ENCODE measurements at places on chromosomes 7 and 10. TPM values are rescaled to one million over a fixed set of nuclear protein-coding genes. Genes with fewer than 3 reads are reported as not detected.

DNA sequence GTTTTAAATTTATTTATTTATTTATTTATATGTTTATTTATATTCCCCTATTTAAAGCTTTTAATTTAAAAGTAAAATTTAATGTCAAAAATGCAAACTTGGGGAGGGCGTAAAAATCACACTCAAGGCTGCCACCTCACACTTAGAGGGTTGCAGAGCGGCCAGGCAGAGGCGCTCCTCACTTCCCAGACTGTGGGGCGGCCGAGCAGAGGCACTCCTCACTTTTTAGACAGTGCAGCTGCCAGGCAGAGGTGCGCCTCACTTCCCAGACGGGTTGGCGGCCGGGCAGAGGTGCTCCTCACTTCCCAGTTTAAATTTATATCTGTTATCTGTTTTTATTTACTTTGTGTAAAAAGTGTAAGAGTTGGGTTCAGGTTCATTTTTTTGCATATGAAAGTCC lies 10.0 kb upstream of the ZNF425 start:
- no peak for DNase-seq

GRCh38 chr10:43075612-43076003 lies 1.3 kb upstream of the RET start:
- no peak for DNase-seq

- DNase-seq, result no peak
Observed at GRCh38 chr7:30731581-30731980, 20.4 kb upstream of the INMT start.

DNA sequence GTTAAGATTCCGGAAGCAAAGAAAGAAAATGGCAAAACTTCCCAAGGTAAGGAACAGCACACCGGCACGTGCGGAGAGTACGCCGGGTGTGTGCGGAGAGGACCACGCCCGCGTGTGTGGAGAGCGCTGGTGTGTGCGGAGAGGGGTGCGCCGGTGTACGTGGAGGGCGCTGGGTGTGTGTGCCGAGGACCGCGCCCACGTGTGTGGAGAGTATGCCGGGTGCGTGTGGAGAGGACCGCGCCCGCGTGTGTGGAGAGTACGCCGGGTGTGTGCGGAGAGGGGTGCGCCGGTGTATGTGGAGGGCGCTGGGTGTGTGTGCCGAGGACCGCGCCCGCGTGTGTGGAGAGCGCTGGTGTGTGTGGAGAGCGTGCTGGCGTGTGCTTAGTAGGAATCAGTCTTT lies 48.6 kb upstream of the DPYSL4 start:
- no peak for DNase-seq

GRCh38 chr7:80918399-80918798 lies 452 bp downstream of the SEMA3C start:
- DNase-seq, result no peak

GRCh38 chr7:23458044-23458443 lies 12.2 kb downstream of the IGF2BP3 start:
- no peak for DNase-seq

DNA sequence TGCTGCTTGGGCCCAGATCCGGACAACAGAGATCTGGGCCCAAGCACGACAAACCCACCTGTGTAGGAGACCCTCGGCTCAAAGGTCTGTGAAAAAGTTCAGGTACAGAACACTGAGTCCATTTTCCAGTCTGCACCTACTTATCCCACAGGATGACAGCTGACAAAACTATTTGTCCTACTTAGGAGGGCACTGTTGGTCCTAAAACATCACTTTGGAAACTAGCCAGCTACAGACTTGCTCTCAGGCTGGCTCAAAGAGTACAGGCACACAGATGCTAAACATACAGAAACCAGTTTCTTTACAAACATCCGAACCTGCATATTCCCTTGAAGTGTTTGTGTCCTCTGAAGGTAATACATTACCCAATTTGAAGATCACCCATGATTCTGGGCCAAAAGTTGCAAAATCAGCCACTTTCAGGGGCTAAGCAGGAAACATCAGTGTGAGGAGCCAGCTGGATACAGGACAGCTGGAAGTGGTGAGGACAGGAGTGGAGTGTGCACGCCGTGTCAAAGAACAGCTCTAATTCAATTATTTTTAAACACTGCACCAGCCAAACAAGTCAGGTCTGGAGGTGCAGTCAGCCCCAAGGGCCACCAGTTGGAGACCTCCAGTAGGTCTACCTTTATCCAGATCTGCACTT lies 88.5 kb downstream of the NOC3L start:
- DNase-seq, result no peak

GRCh38 chr7:93678185-93678584 lies 103.7 kb upstream of the CALCR start:
- DNase-seq, result no peak

Gene SH2B2
- 13.6 TPM for total RNA-seq

- no peak for DNase-seq
Observed at GRCh38 chr10:11440250-11441150, 170.9 kb downstream of the USP6NL start.

DNA sequence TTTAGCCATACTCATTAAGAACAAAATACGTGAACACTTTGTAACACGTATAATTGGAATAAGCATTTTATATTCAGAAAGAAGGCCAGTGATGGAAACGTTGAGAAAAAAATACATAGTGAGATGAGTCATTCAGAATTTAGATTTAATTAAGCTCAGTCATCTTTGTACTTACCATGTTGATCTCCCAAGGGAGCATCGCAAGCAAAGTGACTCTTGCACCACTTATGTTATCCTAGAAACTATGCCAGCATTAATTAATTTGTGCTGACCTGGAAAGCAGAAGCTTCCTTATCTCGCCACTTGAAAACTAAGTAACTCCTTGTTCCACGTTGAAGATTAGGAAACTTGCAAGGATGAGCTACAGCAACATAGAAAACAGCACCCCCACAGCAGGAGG lies 9.7 kb upstream of the MPP7 start:
- no peak for DNase-seq

GRCh38 chr10:15789793-15790525 lies 70.2 kb upstream of the ITGA8 start:
- DNase-seq, result no peak

All from epithelial cell of proximal tubule (primary cell).